ENCODE measurements at places on chromosomes 1 and 21. TPM values are rescaled to one million over a fixed set of nuclear protein-coding genes. Genes with fewer than 3 reads are reported as not detected.

DNA sequence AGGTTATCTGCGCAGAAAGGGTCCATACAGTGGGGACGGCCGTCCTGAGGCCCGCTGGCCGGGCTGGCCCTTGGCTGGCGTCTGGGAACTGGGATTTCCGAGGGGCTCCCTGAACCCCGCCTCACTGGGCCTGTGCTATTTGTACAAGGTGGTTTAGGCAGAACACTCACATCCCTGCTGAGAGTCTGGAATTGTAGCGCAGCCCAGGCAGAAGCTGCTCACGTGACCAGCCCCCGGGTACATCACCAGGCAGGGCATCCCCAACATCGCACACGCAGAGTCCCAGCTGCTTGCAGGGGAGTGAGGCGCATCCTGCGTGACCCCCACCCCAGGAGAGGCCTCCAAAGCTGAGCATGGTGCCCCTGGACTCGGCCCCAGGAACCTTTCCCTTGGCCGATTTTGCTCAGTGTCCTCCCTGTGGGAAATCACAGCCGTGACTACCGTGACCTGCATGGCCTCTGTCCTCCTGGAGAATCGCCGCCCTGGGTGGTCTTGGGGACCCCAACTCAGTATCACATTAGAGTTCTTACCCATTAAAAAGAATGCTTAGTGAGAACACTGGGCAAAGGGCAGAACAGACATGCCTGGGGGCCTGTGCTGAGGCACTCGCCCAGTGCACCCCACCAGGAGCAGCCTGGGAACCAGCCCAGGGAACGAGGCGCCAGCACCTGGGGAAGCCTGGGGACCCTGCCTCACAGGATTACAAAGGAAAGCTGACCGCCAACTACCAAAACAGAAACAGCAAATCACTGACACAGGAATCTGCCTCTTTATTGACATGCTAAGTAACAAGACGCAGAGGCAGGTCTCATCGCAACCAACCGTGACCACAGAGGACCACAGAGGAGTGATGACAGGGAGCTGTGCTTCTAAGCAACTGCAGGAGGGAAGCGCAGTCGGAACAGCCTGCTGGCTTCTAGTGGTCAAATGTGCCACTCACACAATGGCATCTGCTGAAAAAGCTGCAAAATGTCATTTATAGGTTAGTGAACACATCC is 33.5 kb downstream of the UBE2G2 start:
- DNase-seq = no peak
- no peaks in the 10 kb centered on the region for H3K27me3 ChIP-seq
- no peaks in the 10 kb centered on the region for H3K36me3 ChIP-seq

GRCh38 chr1:118928739-118929554 is 59.2 kb downstream of the TBX15 start:
- H3K4me1 ChIP-seq = no peaks in the 10 kb centered on the region
- no peak overlapping the region for H3K27ac ChIP-seq
- no peak for DNase-seq
- no peak overlapping the region for H3K4me3 ChIP-seq
- no peaks in the 10 kb centered on the region for H3K27me3 ChIP-seq

DNA sequence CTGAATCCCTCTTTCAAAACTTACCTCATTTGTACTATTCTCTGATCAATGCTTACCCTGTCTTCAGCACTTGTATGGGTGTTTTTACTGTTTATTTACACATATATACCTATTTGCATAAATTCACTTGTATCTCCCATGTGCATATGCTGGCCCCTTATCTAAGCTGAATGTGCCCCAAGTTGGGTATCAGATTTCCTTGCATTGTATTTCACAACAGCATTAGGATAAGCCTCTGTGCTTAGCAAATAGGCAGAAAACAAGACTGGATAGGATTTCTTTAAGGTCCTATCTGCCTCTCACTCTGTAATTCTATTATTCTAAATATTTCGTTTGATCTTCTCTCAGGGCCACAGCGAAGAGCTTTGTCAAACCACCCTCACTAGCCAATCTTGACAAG is 45.9 kb upstream of the IPO9 start:
- no peaks in the 10 kb centered on the region for H3K36me3 ChIP-seq
- H3K4me3 ChIP-seq = no peak overlapping the region
- no peaks in the 10 kb centered on the region for H3K27me3 ChIP-seq
- DNase-seq = no peak

- no peak overlapping the region for H3K27ac ChIP-seq
- H3K4me3 ChIP-seq = no peak overlapping the region
- H3K27me3 ChIP-seq = no peaks in the 10 kb centered on the region
- DNase-seq = no peak
Measured at GRCh38 chr1:76687307-76688175, 179.7 kb upstream of the ST6GALNAC5 start.

- no peaks in the 10 kb centered on the region for H3K4me1 ChIP-seq
- no peak overlapping the region for H3K4me3 ChIP-seq
- H3K36me3 ChIP-seq = no peaks in the 10 kb centered on the region
- no peak overlapping the region for H3K27ac ChIP-seq
- DNase-seq = no peak
Measured at GRCh38 chr1:214637722-214638458, 34.9 kb downstream of the CENPF start.

DNA sequence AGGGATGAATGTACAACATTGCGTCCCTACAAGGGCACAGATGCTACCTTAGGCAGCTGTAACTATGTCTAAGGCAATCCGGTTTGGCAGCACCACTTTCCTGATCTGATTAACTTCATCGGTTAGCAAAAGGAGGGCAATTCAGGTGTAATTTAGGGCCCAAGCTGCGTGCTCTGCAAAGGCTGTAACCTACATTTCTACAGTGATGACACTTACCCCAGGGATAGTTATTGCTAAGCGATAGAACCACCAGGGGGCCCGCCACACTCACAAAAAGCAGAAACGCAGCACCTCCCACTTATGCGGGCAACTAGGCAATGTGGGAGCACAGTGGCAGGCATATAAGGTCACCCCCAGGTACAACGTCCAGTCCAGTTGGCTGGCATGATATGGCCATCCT is 113.5 kb downstream of the GDAP2 start:
- no peak for DNase-seq
- H3K4me3 ChIP-seq = no peak overlapping the region
- H3K4me1 ChIP-seq = no peaks in the 10 kb centered on the region
- H3K36me3 ChIP-seq = no peaks in the 10 kb centered on the region

GRCh38 chr1:89743788-89744187 is 77.0 kb upstream of the LRRC8D start:
- no peaks in the 10 kb centered on the region for H3K4me1 ChIP-seq
- H3K27me3 ChIP-seq = no peaks in the 10 kb centered on the region
- H3K4me3 ChIP-seq = no peak overlapping the region
- H3K27ac ChIP-seq = no peak overlapping the region
- DNase-seq = no peak

DNA sequence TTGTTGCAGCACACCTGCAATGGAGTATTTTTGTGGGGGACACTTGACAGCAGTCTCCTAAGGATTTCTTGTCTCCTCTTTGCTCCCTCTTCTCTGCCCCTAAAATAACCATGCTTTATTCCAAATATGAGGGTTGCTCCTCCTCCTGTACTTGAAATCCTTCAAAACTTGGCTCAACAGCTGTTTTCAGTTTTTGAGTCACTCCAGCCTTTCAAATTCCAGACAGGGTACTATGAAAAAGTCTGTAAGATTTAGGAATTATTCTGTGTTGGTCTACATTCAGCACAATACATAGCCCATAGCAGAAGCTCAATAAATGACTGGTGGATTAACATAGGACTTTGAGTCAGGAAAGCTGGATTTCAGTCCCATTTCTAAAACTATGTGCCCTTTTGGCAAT is 5.5 kb downstream of the AP4B1 start:
- no peak overlapping the region for H3K27ac ChIP-seq
- no peak for DNase-seq
- no peaks in the 10 kb centered on the region for H3K27me3 ChIP-seq
- no peaks in the 10 kb centered on the region for H3K4me1 ChIP-seq

- no peak for DNase-seq
- no peak overlapping the region for H3K4me3 ChIP-seq
- no peak overlapping the region for H3K27ac ChIP-seq
- no peaks in the 10 kb centered on the region for H3K4me1 ChIP-seq
- no peaks in the 10 kb centered on the region for H3K27me3 ChIP-seq
Measured at GRCh38 chr1:203609979-203610493, 16.6 kb upstream of the ATP2B4 start.

Gene KCNC4
- 4.7 TPM for total RNA-seq

Gene ARHGAP30
- 5.3 TPM for total RNA-seq

Gene LCE3D
- not detected for total RNA-seq

Gene GNG12
- 61.5 TPM for total RNA-seq

Gene KPRP
- total RNA-seq = not detected

Gene IVL
- 0.57 TPM for total RNA-seq

Data from prostate gland (tissue), 2 donors.